Heart right ventricle (tissue), 16 donors: ENCODE measurements at places on chromosomes 1 and 21. TPM values are rescaled to one million over a fixed set of nuclear protein-coding genes. Genes with fewer than 3 reads are reported as not detected.

The ADCY10 gene
- 0.16 TPM for polyA plus RNA-seq

DNA sequence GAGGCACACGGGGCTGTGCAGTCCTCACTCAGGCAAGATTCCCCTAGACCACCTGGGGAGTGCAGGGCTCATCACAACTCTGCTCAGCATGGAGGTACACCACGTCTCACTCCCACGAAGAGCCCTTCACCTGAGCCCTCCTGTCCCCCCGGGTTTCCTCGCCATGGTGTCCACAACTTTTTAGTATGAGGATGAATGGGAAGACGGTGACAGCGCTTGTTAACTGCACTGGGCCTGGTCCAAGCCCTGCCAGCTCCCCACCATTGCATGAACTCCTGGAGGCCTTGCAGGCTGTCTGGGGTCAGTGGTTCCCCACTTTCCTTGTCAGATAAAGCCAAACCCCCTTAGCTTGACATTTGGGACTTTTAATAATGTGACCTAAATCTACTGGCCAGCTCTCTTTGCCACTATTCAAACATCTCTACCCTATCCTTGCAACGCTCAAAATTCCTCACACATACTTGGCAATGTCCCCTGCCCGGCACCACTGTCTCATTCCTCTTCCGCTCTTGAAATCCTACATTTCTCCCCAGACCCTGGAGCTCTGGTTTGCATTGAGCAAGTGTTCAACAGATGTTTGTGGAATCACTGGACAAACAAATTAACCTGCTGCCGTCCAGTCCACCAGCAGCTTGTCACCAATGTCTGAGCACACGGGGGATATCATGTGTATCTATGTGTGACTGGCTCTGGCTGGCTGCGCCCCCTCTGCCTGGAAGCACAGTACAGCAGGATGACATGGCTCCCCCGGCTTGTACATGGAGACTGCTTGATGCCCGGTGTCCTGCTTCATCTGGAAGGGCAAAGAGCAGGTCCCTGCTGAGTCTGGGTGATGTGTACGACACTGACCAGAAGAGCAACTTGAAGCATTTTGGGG is 11.2 kb downstream of the TMEM9 start:
- DNase-seq: no peak

The ALPL gene
- 7.9 TPM for polyA plus RNA-seq

The SLC25A34 gene
- 36.1 TPM for polyA plus RNA-seq

The IQCC gene
- polyA plus RNA-seq: 2.0 TPM

The PCSK9 gene
- not detected for polyA plus RNA-seq

The PODN gene
- polyA plus RNA-seq: 11.4 TPM

The C2CD4D gene
- not detected for polyA plus RNA-seq
